Stimulated activated CD4-positive, alpha-beta T cell treated with anti-CD3 and anti-CD28 coated beads, Interleukin-1b, Interleukin-23, amount 100 ng/mL, for 1 hour (primary cell): ENCODE measurements at places on chromosomes 5 and 9.

- DNase-seq, result no peak
Measured at GRCh38 chr5:1855596-1855995, 27.1 kb downstream of the IRX4 start.

DNA sequence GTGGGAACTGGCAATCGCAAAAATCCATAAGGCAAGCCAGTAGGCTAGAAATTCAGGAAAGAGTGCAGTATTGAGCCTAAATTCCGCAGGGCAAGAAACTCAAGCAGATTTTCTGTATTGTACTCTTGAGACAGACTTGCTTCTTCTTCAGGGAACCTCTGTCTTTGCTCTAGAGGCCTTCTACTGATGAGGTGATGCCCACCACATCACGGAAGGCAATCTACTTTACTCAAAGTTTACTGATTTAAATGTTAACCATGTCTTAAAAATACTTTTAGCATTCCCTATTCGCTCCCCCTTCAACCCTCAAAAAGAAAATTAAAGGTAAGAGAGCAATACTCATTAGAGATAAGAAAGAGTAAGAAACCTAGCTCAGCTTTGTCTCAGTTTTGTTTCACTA lies 11.3 kb downstream of the IL7R start:
- DNase-seq, result no peak

DNA sequence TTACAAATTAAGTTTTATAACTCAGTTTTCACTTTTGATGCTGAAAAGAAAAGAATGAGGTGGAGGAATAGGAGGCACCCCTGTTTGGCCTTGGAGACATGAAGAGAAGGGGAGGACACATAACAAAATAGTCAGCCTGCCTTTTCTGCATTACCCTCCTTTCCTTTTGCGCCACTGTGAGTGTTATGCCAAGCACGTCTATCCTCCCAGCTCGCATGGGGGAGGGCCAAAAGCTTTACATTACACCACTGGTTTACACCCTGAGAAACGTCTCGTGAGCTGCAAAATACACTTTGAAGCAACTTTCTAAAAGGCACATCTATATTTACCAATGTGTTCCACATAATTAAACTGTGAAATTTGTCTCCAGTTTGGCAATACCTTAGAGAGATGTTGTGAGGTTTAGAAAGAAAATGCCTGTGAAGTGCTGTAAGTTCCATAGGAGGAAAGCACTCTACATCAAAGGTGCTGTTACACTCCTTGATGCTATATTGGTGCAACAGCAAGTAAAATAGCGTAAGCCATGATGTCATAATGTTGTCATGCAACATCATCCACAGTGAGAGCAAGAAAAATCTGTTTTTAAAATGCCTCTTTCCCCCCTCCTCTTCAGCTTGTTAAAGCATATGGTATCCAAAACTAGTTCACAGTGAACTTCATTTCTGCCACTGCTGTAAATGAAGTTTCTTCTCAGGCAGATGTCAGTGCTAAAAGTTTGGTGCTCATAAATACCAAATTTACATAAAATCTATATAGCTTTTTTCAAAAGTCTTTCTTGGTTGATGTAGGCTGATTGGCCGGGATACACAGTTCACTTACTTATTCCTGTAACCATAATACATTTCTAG lies 50.3 kb downstream of the CETN3 start:
- DNase-seq, result no peak

- DNase-seq, result no peak
Measured at GRCh38 chr5:149083846-149084245, 21.0 kb upstream of the SH3TC2 start.

GRCh38 chr9:14713187-14713767 lies 9.3 kb downstream of the CER1 start:
- DNase-seq, result no peak

DNA sequence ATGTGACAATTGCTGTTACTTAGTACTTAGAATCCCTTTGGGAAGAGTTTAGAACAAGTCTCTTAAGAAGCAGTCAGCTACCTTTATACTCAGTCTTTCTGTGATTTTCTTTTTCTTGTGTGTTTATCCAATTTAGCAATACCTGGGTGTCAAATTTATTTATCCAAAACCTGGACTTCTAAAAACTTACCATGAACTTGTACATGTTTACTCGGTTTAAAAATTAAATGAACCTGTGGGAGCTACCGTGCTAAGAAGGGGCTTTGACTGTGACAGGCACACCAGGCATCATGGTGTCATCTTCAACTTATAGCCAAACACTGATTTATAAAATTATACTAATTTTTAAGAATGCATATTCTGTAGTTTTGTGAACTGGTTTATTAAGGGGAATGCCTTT lies 96.5 kb downstream of the XRCC4 start:
- no peak for DNase-seq

DNA sequence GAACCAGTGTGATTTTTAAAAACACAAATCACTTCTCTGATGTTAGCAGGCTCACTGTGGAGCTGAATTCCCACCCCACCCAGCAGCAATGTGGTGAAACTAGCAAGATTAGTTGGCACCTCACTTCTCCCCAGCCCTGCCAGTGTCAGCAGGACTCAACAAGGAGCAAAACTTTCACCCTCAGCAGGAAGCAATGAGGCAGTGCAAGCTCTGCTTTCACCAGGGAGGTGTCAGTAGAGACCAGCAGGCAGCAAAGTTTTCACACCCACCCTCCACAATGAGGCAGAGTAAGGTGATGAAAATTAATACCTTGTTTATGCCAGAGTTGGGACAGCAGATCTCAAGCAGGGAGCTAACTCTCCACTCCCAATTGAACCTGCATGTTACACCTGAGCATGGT lies 565.0 kb downstream of the CETN3 start:
- DNase-seq, result no peak

- no peak for DNase-seq
Measured at GRCh38 chr9:17699615-17700330, 120.9 kb downstream of the SH3GL2 start.

DNA sequence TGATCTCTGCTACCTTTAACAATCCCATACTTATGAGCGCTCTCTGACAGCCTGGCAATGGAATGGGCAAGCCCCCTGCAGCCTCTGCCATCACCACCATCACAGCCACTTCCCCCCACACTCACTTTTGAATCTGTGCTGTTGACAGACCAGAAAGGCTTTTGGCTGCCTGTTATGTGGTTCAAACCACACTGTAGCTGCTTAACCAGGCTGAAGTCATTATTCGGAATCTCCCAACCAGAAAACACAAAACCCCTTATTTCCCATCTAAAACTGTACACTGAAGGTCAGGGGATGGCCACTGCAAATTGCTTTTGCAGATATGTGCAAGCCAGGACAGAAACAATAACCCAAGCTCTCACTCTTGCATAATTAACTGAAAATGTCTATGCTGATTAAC lies 35.8 kb downstream of the PTCH1 start:
- DNase-seq, result no peak

DNA sequence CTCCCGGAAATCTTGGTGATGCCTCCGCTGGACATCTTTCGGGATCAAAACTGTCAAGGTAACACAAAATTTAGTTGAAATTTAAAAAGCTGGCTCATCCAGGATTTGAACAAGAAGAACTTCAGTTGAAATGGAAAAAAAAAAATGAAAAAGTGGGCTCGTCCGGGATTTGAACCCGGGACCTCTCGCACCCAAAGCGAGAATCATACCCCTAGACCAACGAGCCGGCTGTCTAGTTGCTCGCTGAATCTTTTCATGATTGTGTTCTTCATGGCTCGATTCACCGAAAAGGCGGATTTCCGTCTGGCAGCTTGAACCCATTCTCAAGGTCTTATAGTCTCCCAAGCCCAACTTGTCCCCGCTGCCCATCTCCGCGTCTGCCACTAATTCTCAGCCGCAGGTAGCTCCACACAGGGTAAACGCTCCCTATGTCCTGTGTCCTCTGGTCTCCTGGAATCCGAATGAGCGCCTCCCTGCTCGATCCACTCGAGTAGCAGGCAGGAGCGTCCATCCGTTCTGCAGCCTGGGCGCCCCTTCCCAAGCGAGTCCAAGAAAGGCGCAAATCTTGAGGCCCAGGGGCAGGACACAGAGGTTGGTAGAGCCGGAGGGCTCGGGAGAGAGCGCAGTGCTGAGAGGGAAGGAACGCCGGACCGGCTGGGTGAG lies 16.2 kb downstream of the TRIM7 start:
- peak; percentile 81 for DNase-seq

- no peak for DNase-seq
Measured at GRCh38 chr9:85067792-85068191, 398.3 kb downstream of the NTRK2 start.

DNA sequence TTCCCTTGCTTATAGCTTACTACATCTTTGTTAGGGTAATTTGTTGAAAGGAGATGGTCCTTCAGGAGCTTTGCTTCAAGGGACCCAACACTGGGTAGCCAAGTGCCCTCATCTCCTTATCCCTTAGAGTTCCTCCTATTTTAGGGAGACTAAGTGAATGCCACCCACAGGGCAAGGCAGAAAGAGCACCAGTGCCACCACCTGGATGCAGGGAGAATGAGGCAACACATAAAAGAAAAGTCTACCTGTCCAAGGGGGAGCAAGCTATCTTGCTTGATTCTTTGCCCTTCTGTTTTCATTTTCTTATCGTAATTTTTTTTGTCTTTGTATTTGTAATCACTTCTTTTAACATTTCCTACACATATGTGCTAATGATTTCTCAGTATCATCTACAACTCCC lies 205.5 kb downstream of the NPR3 start:
- no peak for DNase-seq

DNA sequence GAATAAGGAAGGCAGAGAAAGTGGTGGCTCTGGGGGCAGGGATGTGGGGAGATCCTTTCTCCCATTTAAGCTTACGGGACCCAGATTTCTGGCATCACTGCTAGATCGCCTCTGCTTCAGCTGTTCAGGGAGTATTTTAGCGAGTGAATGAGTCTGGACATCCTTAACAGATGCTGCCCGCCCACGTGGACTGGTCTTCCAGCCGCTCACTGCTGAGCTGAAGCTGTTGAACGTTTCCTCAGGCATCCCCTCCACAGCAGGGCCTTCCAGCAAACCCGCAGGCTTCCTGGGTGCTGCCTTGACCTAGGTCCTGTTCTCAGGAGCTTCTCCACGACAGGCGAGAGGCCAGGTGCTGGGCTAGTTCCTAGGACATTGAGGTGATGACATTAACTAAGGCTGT lies 144.4 kb upstream of the EFNA5 start:
- DNase-seq, result no peak

DNA sequence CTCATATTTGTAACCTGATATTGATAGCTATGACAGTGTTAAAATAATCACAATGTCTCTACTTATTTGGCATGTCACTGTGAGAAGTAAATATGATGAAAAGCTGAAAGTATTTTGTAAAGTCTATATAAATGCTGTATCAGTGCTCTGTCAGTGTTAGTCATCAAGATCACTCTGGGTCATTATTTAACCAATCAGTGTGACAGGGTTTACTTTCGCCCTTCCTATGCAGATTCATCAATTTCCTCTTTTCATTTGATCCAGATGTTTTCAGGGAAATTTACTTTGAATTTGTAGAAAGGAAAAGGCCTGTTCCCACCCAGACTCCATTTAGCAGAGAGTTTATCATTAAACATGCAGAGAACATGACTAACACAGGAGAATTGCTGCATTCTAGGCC lies 9.9 kb upstream of the PCSK5 start:
- no peak for DNase-seq

DNA sequence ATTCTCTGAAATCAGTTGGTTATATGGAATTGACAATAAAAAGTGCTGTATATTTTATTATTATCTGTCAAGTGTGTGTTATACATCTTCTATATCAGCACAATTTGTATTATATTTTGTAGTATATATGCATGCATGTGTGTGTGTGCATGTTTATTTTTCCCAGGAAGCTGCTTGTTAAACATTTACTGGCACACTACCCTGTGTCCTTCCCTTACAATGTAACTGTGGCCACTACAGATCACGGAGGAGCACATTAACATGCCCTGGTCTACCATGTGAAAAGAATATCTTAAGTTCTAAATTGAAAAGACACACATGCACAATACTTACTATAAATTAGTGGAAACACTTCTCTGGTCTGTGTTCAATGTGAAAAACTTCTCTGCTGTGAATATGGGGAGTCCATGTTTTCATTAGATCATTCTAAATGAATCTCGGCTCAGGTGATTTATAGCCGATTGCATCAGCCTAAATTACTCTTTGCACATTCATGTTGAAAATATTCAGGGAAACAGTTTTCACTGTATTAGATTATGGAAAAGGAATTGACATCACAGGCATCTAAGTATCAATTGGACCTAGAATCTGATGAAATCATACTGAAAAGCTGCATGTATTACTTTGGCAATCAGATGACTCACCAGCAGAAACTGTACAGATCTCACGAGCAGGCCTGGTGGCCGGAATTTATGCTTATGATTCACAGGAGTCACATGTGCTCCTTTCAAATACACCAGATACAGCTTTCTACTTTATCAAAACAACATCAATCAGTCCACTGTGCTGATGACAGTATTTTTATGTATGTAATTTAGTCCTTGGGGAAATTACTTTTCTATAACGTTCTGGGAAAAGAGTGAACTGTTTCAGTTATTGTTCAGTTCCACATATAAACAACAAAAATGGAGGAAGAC lies 39.4 kb downstream of the LURAP1L start:
- no peak for DNase-seq

DNA sequence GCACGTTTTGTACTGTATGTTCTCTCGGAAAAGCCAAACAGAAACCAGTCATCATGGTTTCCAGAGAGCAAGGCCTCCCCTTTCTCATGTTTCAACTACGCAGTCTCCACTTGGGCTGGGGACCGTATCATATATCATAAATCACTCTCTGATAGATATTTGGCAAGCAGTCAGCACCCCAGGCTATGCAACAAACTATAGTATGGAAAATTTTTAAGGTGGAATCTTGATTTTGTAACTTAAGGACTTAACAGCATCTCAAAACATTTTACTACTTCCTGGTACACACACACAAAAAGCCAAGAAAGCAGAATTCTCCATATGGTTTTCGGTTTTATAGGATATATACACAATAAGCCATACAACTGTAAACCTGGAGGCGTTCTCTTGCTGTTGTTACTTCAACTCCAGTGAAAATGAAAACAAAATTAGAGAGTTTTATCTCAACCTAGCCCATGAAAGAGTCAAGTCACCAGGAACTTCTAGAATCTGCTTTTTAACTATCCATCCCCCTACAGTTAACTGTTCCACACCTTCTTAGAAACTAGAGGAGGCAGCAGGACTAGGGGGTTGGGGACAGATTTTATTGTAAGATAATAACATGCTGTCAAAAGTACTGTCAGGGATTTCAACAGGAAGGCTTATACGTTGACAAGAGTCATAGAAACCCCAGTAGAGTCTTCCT lies 283.4 kb downstream of the NFIB start:
- DNase-seq, result no peak

DNA sequence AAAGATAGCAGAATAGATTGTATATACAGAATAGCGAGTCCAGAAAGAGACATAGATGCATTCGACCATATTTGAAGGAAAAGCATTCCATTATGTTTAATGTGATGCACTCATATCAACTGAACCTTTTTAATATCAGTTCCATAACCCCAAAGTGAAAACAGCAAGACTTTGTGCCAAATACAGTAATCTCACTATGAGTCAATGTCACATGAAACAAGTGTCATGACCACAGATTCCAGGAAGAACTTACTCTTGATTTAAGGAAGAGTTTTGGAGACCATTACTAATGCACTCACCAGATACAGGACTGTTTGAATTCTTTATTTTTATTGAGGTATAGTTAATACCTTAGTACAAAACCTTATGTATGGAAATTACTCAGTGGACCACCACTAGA lies 220.5 kb downstream of the SH3GL2 start:
- DNase-seq, result no peak
